ENCODE measurements at places on chromosomes 12 and 14.

DNA sequence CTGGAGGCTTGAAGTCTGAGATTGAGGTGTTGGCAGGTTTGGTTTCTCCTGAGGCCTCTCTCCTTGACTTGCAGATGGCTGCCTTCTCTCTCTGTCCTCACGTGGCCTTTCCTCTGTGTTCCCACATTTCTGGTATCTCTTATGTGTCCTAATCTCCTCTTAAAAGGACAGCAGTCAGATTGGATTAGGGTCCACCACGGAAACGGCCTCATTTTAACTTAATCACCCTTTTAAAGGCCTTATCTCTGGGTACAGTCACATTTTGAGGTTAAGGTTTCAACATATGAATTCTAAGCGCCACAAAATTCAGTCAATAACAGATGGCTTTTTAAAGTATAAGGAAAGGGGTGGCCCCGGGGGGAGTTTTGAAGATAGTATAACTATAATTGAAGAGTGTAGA, 33.5 kb downstream of the UNC79 start:
- ATAC-seq, result no peak

- ATAC-seq, result no peak
Observed at GRCh38 chr14:67409461-67409860, 2.5 kb downstream of the PLEK2 start.

DNA sequence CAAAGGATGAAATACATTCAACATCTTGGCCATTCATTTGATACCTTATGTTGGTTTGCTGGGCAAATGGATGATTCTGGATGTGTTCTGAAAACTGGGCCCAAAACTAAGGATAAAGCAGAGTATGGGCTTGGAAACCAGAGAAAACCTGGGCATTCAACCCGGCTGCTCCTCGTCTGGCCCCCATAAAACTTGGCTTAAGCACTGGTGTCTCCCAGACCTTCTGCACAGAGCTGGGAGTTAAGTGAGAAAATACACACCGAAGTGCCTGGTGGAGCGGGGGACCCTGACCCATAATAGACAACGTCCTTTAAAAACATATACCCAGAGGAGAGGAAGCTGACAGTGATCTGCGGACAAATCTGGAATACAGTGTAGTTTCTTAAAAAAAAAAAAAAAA, 112.5 kb downstream of the FOXN3 start:
- no peak for ATAC-seq

GRCh38 chr14:59424341-59425071, 40.7 kb downstream of the GPR135 start:
- no peak for ATAC-seq

DNA sequence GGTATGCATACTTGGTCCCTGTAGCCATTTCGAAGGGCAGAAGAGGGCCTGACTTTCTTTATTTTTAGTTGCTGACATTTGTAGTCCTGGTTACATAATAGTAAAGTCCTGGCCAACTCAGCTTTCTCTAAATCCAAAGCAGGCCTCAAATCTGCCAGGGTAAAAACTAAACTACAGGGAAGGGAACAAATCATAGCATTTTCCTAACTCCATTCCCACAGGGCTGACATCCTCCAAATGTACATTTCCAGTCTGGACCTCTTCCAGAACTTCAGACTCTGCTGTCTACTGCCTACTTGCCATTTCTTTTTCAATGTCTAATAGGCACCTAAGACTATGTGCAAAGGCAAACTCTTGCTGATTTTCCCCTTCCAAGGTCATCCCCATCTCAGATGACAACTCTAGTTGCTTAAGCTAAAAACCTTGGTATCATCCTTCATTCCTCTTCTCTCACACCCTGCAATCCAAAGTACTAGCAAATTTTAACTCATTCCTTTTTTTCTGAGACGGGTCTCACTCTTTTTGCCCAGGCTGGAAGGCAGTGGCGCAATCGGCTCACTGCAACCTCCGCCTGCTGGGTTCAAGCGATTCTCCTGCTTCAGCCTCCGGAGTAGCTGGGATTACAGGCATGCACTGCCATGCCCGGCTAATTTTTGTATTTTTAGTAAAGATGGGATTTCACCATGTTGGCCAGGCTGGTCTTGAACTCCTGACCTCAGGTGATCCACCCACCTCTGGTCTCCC, 2.0 kb downstream of the DDIT3 start:
- no peak for ATAC-seq

GRCh38 chr14:73140811-73141323, 4.6 kb downstream of the PSEN1 start:
- no peak for ATAC-seq

DNA sequence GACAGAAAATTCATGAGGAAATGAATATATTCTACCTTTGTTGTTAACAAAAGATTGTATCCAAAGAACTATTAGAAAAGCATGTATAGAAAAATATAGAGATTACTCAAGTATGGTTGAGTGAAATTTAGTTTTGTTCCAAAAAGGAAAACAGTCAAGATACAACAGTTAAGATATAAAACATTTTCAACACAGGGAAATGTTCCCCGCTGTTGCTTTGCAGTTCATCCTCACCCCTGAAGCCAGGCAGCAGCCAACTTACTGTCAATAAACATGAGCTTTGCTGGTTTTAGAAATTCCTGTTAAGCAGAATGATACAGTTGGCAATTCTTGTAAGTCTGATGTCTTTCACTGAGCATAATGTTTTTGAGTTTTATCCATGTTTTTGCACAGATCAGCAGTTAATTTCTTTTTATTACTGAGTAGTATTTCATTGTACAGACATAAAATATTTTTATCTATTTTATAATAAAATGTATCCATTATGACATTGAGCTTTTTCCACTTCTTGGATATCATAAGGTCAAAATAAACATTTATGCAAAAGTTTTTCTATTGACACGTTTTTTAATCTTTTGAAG, 1.2 kb upstream of the CLEC2B start:
- ATAC-seq, result no peak

- no peak for ATAC-seq
Observed at GRCh38 chr14:89489761-89490437, 72.9 kb upstream of the FOXN3 start.

- ATAC-seq, result no peak
Observed at GRCh38 chr14:65432361-65432948, 19.9 kb downstream of the FUT8 start.

Measured in activated CD4-positive, CD25-positive, alpha-beta regulatory T cell treated with anti-CD3 and anti-CD28 coated beads, Interleukin-2, amount 50 U/mL, for 24 hours (primary cell).